ENCODE measurements at places on chromosomes 2 and 18. TPM values are rescaled to one million over a fixed set of nuclear protein-coding genes. Genes with fewer than 3 reads are reported as not detected.

Gene UGT1A7
- total RNA-seq: 0.80 TPM

Gene CCDC74B
- total RNA-seq: 0.64 TPM

Gene NABP1
- 142 TPM for total RNA-seq

Gene PROKR1
- 1.3 TPM for total RNA-seq

Gene FAM110C
- 1.4 TPM for total RNA-seq

Gene GRHL1
- total RNA-seq: 18.0 TPM

Gene MSGN1
- total RNA-seq: not detected

Gene CFAP65
- total RNA-seq: not detected

Gene ALK
- 1.0 TPM for total RNA-seq
